ENCODE measurements at places on chromosomes 6 and 20.

- peak; percentile 68 for DNase-seq
These were observed 55.7 kb upstream of the FERMT1 start for GRCh38 chr20:6178537-6178936.

- peak; percentile 69 for DNase-seq
These were observed 59.2 kb upstream of the FNDC1 start for GRCh38 chr6:159110013-159110412.

GRCh38 chr6:38502423-38502822 lies 137.3 kb downstream of the BTBD9 start:
- no peak for DNase-seq

- no peak for DNase-seq
These were observed 712.4 kb downstream of the EPHA7 start for GRCh38 chr6:92706976-92707375.

DNA sequence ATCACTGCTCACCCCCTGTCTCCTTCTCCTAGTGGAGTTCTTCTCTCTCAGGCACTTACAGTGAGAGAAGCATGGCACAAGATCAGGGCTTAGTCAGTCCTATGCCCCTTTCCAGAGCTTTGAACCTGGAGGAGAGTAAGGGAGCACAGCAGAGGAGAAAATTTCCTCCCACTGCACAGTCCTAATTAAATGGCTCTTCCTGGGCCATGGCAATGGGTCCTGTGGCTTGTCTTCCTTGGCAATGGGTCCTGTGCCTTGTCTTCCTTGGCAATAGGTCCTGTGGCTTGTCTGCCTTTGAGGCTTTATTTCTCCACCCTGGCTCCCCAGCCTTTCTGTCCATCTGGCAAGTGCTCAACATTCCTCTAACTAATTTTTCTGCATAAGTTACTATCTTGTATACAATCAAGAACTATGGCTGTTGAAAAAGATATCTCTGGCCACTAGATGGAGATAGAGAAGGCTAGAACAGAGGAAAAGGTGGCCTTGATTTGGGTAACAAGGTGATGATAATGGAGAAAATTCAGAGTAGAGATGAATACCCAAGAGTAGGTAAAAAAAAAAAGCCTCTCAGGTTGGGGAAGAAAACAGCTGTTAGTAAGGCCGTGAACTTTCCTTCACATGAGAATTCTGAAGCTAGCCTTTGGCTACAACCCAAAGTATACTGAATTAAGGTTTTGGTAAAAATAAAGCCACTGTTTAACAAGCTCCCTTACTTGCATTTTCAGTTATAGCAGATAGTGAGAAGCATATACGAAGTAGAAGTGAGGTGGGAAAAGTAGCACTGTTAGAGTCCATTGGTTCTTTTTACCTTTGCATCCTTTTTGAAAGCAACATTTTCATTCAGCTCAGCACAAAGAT lies 504.9 kb downstream of the DOK5 start:
- DNase-seq, result peak; percentile 70

- no peak for DNase-seq
These were observed 9.2 kb downstream of the TUBB2A start for GRCh38 chr6:3147914-3148757.

- no peak for DNase-seq
These were observed 306.3 kb downstream of the PHF3 start for GRCh38 chr6:63941747-63942470.

DNA sequence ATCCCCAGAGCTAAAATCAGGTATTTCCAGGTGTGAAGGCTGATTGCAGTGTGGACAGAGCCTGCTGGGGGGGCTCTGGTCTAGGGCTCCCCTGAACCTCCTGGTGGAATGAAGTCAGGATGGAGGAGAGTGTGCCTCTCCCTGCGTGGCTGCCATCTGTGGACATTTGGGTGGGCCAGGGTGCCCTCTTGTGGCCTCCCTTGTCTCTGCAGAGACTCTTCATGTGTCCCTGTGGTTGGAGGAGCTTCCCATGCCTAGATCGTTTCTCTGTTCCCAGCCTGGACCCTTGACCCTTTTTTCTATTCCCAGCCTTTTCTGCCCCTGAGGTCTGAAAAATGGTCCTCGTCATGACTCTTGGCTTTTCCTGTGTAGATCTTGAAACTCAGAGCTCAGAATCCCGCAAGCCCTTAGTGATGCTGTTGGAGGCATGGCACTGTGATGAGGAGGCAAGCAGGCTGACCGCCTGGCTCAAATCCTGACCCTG lies 9.9 kb upstream of the PSMF1 start:
- peak; percentile 48 for DNase-seq

DNA sequence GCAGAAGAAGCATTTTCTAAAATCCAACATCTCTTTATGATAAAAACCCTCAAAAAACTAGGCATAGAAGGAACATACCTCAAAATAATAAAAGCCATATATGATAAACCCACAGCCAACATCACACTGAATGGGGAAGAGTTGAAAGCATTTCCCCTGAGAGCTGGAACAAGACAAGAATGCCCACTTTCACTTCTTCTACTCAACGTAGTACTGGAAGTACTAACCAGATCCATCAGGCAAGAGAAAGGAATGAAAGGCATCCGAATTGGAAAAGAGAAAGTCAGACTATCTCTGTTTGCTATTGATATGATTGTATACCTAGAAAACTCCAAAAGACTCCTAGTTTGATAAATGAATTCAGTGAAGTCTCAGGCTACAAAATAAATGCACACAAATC lies 7.9 kb upstream of the CDK19 start:
- DNase-seq, result no peak

DNA sequence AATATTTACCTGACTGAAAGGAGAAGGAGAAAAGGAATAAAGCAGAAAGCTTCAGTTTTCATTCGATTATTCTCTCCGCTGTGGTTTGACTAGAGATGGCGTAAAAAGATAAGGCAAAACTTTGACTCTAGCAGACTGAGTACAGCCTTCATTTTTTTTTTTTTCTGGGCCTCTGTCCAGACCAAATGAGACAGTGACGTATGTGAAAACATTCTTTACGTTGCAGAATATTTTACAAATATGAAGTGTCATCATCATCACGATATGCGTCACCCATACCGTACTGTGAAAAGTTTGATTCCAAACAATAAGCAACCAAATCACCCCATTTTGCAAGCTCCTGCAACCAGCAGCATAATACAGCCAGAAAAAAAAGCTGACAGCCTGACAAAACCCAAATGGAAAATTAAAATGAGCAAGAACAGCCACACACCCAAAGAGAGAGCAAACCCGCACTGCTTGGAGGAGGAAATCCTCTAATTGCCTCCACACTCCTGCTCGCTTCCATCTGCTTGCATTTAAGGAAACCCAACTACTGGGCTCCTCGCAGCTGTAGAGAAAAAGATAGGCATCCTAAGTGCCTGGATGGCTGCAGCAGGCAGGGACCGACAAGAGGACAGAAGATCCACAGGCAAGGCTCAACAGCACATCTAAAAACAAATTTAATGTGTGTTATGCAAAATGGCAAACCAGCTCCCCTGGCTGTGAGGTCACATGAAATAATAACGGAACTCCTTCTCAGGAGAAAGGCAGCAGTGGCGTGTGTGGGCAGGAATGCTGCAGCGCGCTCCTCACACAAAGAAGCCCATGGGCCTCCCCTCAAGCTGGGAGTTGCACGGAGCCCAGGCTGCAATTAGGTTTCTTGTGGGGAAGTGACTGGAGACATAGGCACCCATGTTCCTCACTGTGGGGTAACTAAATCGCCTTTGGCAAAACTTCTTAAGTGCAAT lies 113.1 kb downstream of the FYN start:
- DNase-seq, result peak; percentile 68

GRCh38 chr6:46323312-46323965 lies 152.7 kb upstream of the ENPP5 start:
- DNase-seq, result peak; percentile 79

DNA sequence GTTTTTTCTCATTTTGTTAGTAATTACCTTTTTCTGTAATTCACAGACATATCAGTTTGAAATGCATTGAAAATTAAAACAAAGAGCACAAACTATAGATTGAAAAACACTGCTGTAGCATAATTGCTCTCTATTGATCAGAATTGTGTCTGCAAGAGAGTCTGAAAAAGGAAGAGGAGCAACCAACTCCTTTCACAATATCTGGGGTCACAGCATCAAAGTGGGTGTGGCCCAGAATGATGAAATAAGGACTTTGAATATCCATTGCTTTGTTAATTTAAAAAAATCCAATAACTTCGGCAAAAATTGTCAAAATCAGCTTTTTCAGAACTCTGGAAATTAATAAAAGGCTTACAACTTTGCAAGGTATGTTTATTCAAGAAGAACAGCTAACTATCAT lies 99.2 kb downstream of the MYLK4 start:
- DNase-seq, result no peak

GRCh38 chr20:46023999-46024398 lies 5.0 kb upstream of the SLC12A5 start:
- no peak for DNase-seq

GRCh38 chr6:110114004-110114403 lies 65.5 kb downstream of the WASF1 start:
- DNase-seq, result no peak

- no peak for DNase-seq
These were observed 137.3 kb downstream of the TFAP2B start for GRCh38 chr6:50956014-50956413.

GRCh38 chr6:27260369-27260768 lies 12.9 kb downstream of the PRSS16 start:
- DNase-seq, result peak; percentile 6

DNA sequence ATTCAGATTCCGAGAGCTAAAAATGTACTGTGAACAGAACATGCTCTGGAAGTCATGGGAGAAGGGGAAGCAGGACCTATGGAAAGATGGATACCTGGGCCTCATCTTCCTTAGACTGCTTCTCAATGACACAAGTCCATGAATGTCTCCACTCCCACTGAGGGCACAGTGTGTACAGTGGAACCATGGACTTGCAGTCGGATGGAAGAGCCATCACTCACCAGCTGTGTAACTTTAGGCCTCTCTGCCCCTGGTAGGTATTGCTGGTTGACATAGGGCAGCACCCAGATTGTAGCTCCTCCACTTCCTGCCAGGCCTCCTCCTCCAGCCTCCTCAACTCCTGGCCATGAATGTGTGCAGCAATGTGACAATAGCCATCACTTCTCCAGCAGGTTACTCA lies 52.5 kb downstream of the MAFB start:
- no peak for DNase-seq

DNA sequence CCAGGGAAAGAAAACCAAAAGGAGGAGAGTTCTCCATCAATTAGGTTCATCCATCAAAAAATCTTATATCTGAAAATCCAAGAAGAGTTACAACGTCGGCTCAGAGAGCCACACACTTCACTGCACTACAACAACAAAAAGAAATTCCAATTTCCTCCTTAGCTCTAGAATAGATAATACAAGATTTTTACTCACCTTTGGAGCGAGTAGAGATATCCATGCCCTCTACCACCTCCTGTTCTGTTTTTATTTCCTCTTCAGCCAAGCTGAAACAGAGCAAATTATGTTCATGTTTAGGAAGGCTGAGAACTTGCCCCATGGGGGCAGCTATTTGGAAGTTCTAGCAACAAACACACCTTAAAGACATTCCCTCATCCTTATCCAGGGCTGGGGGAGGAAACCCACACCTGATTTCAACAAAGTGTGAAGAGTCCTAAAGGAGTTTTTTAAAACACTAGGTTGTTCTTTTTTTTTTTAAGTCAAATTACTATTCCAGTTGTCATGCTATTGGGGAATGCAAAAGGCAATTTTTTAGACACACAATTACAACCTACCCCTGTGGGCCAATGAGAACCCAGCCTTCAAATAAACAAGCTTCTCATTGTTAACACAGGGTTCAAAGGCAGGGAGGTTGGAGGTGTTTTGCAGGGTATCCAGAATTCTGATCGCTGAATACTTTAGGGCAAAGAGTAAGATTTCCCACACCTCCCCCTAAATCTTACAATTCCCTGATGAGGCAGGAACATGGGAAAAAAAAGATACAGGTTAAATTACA lies 8.7 kb downstream of the ZMYND8 start:
- DNase-seq, result peak; percentile 35

DNA sequence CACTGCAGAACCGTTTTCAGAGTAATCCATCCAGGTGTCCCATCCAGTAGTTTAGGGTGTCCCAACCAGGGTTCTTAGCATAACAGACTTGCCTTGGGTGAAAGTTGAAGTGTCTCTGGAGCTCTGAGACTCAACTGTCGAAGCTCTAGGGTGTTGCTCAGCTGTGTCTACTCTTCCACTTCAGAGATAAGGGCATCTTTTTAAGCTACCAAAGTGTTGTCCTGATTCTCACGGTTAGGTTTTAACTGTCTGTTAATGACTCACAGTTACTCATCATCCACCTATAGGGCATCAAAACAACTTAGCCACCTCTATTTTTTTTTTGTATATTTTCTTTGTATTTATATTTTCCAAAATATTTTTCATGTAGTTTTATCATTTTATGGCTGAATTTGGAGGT lies 36.9 kb upstream of the TBX18 start:
- DNase-seq, result no peak

- DNase-seq, result peak; percentile 64
These were observed 12.9 kb upstream of the ZNF343 start for GRCh38 chr20:2521369-2522305.

DNA sequence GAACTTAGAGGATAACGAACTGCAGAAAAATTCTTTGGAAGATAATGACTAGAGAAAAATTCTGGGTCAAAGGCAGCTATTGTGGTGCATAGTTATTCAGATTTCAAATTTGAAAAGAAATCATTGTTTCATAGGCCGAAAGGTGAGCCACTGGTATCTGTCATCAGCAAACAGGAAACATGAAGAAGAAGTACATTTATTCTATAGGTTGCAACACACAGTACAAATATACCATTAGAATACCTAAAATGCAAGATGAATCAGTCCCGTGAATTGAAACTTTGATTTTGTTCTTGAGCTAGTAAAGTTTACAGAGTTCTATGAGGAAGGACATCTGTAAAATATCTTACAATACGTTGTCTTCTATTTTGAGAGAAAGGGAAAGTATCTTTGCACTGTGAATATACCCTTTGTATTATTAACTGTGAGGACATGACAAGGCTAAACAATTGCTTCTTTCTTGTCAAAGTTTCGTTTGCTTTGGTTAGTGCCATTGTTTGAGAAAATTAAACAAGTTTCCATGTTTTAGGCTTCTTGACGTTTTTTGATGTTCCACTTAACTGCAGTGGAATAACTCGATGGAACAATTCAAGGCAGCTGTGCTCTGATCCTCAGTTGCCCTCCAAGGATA lies 84.7 kb downstream of the HDGFL1 start:
- DNase-seq, result no peak

GRCh38 chr6:166157930-166158617 lies 9.6 kb downstream of the TBXT start:
- no peak for DNase-seq

- DNase-seq, result peak; percentile 32
These were observed 2.5 kb upstream of the TMEM14C start for GRCh38 chr6:10720265-10720959.

DNA sequence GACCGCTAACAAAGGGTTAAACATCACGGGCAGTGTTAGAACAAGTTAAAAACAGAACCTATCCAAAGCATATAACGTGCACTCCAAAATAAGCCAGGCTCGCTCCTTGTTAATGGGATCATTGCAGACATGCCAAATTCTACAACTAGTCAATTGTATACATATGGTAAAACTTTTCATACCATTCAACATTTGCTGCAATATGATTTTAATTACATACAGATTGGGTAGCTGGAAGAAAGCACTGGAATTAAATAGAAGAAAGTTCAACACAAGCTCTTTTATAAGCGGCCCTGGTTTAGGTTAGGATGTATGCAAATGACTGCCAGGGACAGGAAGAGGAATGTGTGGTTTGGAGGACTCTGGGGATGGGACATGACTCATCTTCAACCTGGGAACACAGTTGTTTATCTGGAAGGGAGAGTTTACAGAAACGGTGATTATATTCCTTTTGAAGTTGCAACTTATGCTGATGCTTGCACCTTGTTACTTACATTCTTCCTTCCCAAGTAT lies 62.5 kb upstream of the TIAM2 start:
- peak; percentile 81 for DNase-seq
